CD4-positive, alpha-beta T cell treated with Interleukin-6 at 100 ng/mL for 8 hours (primary cell): ENCODE measurements at places on chromosomes 4 and X.

- DNase-seq, result no peak
Observed at GRCh38 chr4:77159806-77160205, 2.8 kb downstream of the CCNG2 start.

- no peak for DNase-seq
Observed at GRCh38 chr4:124144238-124144654, 568.3 kb downstream of the ANKRD50 start.

GRCh38 chr4:80407246-80407645, 71.7 kb downstream of the CFAP299 start:
- DNase-seq, result no peak

GRCh38 chr4:187128222-187128621, 404.6 kb upstream of the FAT1 start:
- no peak for DNase-seq

DNA sequence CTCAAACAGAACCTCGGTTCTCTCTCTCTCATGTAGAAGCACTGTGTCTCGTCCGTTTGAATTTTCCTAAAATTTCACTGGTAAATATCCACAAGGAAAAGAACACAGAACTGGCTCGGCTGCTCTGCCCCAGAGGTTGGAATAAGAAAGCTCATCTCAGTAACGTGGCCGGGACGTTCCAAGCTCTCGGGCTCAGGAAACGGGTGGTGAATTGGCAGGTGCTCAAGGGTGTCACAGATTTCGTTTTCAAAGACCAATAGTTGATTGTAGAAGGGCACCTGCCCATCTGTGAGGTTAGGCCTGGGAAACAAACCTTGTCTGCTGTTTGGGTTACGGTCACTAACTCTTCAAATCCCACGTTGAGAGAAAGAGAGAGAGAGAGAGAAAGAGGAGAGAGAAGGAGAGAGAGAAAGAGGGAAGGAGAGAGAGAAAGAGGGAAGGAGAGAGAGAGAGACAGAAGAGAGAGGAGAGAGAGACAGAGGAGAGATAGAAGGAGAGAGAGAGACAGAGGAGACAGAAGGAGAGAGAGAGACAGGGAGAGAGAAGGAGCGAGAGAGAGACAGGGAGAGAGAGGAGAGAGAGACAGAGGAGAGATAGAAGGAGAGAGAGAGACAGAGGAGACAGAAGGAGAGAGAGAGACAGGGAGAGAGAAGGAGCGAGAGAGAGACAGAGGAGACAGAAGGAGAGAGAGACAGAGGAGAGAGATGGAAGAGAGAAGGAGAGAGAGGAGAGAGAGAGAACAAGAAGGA, 106.6 kb downstream of the CRLF2 start:
- DNase-seq, result no peak

GRCh38 chrX:139844163-139844562, 88.7 kb downstream of the ATP11C start:
- DNase-seq, result no peak

DNA sequence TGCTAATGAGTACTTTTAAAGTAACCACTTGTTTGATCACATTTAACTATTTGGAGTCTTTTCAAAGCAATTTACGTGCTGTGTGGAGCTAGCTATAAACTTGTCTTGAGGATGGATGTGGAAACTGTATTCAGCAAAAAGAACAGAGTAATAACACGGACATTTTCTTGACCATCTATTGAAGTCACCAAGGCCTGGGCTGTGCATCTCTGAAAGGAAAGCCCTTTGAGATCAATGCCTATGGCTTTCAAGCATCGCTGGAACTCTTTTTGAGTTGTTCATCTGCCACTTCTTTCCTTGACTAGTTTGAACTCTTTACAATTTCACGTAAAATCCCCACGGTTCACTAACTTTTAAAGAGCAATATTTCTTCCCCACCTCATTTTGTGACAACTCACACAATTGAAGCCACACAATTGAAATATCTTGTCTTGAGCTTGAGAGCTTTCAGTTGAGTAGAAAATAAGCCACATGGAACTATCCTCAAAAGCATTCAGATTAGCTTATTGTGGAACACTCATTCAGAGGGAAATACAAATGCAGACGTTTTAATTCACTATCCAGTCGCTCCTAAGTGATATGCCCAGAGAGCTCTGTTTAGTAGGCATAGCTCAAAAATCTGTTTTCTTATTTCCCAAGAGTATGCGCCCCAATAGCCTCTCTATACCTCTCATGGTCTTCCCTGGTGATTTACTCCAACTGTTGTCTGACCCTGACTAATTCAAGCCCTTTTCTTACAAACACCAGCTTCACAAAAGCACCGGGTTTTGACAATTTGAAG, 134.9 kb upstream of the SLITRK2 start:
- no peak for DNase-seq

DNA sequence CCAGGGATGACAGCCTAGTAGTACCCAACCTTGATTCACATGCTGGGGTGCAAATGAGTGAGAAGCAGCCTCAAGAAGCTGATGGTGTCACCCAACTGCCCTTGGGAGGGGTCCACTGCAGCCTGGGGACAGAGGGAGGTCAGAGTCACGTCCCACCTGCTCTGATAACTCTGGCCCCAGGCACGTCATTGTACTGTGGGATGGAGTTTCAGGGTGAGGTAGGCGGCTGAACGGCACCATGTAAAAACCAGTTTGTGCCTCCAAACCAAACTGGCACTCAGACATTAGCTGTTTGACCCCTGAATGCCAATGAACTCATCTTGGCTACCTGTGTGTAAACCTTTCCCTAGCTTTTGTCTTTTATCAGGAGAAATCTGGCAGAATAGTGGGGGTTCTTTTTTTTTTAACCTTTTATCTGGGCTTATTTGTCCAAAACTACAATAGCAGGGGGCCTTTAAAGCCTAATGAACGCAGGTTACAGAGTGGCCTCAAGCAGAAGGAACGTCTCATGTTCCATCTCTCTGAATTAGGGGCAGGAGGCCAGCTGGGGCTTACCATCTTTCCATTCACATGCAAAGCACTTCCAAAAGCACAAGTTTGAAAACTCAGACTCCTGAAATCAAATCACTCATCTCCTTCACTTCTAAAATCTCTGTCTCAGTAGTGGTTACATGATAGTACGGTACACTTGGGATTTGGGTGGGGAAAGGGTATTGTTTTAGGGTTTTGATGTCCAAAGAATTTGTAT, 89.4 kb downstream of the IRF2 start:
- no peak for DNase-seq

- peak; percentile 37 for DNase-seq
Observed at GRCh38 chr4:139416073-139416673, 37.7 kb upstream of the RAB33B start.

DNA sequence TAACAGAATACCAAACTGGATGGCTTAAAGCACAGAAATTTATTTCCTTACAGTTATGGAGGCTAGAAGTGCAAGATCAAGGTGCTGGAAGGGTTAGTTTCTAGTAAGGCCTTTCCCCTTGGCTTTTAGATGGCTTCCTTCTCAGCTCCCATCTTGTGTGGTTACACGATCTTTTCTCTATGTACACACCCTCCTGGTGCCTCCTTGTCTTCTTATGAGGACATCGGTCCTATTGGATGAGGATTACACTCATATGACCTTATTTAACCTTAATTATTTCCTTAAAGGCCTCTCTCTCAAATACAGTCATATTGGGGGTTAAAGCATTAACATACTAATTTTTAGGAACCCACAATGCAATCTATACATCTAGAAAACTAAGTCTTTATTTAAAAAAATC, 787.9 kb upstream of the GALNTL6 start:
- DNase-seq, result no peak

- no peak for DNase-seq
Observed at GRCh38 chrX:29872831-29873230, 342.5 kb upstream of the MAGEB2 start.

GRCh38 chr4:36183665-36184393, 60.5 kb downstream of the ARAP2 start:
- no peak for DNase-seq

DNA sequence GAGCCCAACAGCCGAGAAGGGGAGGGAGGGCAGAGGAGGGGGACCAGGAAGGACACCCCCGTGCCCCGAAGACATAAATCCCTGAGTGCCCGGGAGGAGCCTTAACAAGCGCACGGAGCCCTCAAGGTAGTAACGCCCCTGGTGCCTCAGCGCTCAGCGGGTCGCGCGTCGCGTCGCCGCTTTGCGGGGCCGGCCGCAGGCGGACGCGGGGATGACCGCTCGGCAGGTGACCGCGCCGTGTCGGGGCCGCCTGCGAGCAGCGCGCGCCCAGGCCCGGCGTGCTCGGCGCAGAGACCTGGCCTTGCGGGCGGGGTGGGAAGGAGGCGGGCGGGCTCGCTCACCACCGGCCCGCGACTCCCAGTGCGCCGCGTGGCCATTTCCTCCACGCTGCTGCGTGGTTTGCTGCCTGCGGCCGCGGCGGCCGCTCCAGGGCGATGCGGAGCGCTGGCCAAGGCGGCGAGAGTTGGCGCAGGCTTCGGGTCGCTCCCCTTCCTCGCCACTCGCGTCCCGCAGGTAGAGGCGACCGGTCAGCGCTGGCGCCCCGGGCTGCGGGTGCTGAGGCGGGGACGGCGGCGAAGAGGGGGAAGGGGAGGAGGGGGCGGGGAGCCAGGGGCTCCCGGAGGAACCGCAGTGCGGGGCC, 632 bp downstream of the CCSER1 start:
- no peak for DNase-seq

- no peak for DNase-seq
Observed at GRCh38 chr4:26141911-26142638, 178.7 kb upstream of the RBPJ start.

DNA sequence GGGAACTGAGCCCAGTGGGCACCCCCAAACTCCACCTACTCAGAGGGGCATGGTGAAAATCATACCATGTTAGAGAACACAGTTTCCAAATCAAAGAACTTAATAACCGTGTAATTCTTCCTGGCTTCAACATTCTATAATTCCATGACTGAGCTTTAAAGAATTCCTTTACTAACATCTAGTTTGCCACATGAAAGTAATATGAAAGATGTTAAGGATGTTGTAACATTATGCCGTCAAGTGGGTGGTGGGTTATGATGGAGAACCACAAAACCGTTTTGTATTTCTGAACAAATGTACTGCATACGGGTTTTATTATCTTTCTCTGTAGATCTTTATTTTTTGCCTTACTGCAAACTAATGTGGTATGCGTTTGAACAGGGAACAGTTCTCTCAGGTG, 549.0 kb upstream of the MAGEB2 start:
- DNase-seq, result no peak

DNA sequence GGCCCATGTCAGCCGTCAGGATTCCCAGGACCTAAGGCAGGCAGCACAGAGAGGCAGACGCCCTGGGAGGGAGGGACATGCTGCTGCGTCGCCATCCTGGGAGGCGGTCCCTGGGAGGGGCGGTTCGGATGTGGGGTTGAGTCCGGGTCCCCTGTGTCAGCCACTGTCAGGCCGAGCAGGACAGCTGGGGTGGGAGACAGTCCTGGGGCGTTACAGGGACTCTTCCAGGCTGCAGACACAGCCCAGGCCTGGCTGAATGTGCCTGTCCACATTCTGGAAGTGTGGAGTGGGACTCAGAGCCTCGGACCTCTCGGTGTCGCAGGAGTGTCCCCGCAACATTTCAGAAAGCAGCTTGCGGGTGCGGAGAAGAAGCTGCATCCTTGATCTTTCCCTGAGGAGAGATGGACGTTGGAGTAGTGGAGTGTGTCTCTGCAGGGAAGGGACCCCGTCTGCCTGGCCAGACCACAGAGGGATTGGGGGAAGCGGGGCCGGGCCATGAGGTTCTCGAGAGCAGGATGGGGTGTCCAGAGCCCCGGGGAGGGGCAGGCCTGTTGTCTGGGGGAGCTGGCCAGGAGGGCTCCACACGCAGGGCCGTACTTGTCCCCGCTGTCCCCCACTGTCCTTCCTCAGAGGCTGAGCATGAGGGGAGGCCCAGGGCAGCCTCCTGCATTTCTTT, 6.1 kb downstream of the AKAP17A start:
- no peak for DNase-seq

DNA sequence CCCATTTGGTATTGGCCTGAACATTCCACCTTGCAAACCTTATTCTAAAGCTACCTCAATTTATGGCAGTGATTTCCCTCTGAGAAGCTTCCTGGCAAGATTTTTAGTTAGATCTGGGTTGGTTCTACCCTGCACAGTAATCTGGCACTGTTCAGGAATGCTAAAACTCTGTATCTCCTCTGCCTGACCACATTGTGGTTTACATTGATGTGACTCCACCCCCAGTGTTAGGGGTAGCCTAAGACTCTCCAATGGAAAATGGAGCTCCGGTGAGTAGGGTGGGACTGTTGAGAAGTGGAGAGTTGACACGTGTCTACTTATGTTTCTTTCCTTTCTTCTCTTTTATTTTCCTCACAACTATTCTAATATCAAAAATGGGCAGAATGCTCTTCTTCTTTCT, 45.4 kb downstream of the BMPR1B start:
- DNase-seq, result no peak
